ENCODE measurements at places on chromosomes 6 and 20. TPM values are rescaled to one million over a fixed set of nuclear protein-coding genes. Genes with fewer than 3 reads are reported as not detected.

GRCh38 chr6:110528101-110528929 is 51.9 kb upstream of the SLC22A16 start:
- DNase-seq: peak; percentile 92

DNA sequence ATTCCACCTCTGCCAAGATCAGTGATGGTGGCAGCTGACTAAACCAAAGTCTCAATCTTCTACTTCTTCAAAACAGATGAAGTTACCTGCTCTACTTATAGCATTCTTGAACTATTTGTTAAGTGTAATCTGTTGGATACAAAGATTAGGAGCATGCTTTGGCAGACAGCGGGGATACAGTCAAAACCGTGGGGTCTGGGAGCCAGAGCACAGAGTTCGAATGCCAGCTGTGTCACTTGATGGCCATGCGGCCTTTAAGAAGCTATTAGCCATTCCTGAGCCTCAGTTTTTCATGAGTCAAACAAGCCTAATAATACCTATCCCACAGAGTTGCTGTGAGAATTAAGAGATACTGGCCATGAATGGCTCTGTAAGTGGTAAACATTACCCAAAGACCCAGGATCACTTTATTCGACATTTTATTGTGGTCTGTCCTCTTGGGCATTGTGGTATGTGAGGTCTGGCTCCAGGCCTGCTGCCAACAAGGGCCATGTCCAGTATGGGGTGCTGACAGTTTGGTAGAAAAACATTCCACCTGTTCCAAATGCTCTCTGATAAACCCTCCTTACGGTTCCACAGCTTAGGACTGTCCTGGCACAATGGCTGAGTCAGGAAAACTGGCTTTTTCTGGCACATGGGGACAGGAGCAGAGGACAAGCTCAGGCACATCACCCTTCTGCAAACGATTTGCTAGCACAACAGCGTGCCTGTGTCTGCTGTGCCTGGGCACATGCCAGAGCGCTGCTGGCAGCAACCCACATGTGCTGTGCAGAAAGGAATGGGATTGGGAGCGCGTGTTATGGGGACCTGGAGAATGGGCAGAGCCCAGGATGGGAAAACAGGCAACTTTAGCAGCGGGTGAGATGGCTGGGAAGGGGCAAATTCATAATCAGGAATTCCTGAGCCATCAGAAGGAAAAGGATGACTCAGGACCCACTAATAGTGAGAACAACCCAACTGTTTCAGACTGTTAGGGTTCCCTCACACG is 15.7 kb upstream of the FAM83C start:
- DNase-seq: no peak

GRCh38 chr6:152404936-152405595 is 232.1 kb downstream of the SYNE1 start:
- DNase-seq: no peak

GRCh38 chr20:61300709-61301108 is 48.6 kb downstream of the CDH4 start:
- no peak for DNase-seq

GRCh38 chr6:152776833-152777232 is 26.2 kb downstream of the VIP start:
- no peak for DNase-seq

KIF6 gene
- not detected for total RNA-seq

GRCh38 chr6:130524552-130524951 is 158.7 kb downstream of the TMEM200A start:
- no peak for DNase-seq

DNA sequence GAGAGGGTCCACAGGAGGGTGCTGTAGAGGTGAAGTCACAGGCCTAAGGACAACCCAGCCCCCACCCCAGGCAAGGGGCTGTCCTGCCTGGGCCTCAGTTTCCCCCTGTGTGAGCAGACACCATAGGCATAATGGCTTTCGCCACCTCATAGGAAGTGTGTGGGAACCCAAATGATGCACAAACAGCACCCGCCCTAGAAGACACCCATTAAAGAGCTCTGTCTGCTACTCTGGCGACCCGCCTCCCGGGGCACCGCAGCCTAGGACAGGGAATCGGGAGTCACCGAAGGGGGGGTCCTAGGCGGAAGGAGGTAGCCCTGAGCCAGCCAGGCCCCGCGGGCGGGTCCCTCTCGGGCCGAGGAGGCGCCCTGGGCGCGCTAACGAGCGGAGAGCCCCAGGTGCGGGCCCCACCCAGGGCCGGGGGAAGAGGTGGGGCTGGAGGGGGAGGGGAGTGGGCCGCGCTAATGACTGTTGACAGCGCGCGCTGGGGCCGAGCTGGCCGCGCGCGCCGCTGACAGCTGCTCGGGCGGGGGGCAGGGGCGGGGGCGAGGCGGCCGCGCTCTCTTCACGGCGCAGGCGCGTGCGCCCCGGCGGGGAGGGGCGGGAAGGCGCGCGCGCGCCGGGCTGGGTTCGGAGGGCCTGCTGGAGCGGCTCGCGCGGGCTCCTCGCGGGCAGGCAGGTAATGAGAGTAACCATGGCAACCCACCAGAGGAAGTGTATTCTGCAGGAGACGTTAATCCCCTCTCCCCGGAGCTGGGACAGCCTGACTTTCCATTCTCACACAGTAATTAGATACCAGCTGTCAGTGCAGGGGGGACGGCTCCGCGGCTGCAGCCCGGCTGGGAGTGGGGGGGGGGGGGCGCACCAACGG is 48.9 kb downstream of the NOL4L start:
- no peak for DNase-seq

GRCh38 chr6:170091000-170091638 is 199.8 kb downstream of the DLL1 start:
- DNase-seq: no peak

GRCh38 chr20:58986968-58987517 is 6.0 kb downstream of the NELFCD start:
- DNase-seq: no peak

GRCh38 chr6:105363100-105363754 is 39.7 kb downstream of the PREP start:
- no peak for DNase-seq

SIRPA gene
- total RNA-seq: 35.6 TPM
